Lower lobe of right lung (tissue), 2 donors: ENCODE measurements at places on chromosomes 3 and 15. TPM values are rescaled to one million over a fixed set of nuclear protein-coding genes. Genes with fewer than 3 reads are reported as not detected.

EHD4 gene
- total RNA-seq: 35.0 TPM

WDR53 gene
- total RNA-seq: 9.5 TPM

DNA sequence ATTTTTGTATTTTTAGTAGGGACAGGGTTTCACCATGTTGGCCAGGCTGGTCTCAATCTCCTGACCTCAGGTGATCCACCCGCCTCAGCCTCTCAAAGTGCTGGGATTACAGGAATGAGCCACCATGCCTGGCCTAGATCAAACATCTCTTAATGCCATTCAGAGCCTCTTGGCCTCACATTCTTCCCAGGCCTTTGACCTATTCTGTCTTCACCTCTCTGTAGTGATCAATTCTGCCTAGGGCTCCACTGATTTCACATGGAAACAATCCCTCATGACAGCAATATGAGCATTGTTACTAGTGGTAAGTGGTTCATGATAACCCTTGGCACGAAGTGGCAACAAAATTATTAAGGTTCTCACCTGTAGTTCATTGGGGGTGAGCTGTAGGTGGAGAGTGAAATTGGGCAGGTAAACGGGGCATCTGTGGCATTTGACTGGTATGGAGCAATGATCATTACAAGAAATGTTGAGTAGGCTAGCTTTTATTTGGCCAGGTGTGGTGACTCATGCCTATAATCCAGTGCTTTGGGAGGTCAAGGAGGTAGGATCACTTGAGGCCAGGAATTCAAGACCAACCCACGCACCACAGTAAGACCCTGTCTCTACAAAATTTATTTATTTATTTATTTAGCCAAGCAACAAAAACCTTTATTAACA is 4.8 kb upstream of the ARPIN start:
- H3K27me3 ChIP-seq: no peaks in the 10 kb centered on the region
- no peak for DNase-seq
- H3K4me1 ChIP-seq: peaks cover 8% of the 10 kb centered on the region

DNA sequence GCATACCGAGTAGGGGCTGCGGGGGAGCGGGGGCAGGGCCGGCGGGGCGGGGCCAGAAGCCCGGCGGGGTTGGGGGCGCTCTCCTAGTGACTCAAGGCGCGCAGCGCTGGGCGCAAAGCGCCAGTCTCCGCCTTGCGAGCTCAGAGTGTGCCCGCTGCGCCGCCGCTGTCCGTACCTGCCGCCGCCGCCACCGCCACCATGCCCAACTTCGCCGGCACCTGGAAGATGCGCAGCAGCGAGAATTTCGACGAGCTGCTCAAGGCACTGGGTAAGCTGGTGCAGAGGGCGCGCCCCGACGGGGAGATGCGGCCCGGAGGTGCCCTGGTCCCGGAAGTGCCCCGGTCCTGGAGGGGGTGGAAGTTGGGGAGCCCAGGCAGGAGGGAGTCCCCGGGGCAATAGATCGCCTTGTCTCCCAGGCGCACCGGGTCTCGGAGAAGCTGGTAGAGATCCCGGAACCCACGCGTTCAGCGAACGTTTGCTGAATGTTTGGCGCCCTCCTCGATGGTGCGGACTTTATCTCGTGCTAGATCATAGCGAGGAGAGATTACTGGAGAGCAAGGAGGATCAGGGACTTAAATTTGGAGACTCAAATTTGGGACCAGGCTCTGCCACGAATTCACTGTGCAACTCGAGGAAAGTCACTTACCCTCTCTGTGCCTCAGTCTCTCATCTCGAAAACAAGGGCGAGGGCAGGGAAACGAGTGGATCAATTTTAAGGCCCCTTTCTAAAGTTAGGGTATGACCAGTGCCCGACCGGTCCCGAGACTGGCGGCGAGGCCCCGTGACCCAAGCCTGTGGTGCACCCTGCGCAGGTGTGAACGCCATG is at the start of gene CRABP1:
CRABP1 (plus strand) TSS at position 123 of the 826 bp plus-strand sequence; CDS start at position 199, 76 bp downstream.
- H3K4me1 ChIP-seq: peaks cover 13% of the 10 kb centered on the region
- no peak within 1 kb of the TSS for H3K4me3 ChIP-seq
- H3K36me3 ChIP-seq: no peaks in the 10 kb centered on the region
- H3K27me3 ChIP-seq: peaks cover 63% of the 10 kb centered on the region
- DNase-seq: no peak
- H3K27ac ChIP-seq: no peak within 1 kb of the TSS

GRCh38 chr3:113531826-113532697 is at the start of gene SIDT1:
SIDT1 (plus strand) TSS chr3:113532555; CDS start chr3:113533022, 467 bp downstream.
- H3K27me3 ChIP-seq: peaks cover 14% of the 10 kb centered on the region
- peaks cover 28% of the 10 kb centered on the region for H3K4me1 ChIP-seq
- H3K36me3 ChIP-seq: no peaks in the 10 kb centered on the region
- peak within 1 kb of the TSS; percentile 78 for H3K27ac ChIP-seq
- peak; percentile 54 for DNase-seq
- peak within 1 kb of the TSS; percentile 70 for H3K4me3 ChIP-seq

DNA sequence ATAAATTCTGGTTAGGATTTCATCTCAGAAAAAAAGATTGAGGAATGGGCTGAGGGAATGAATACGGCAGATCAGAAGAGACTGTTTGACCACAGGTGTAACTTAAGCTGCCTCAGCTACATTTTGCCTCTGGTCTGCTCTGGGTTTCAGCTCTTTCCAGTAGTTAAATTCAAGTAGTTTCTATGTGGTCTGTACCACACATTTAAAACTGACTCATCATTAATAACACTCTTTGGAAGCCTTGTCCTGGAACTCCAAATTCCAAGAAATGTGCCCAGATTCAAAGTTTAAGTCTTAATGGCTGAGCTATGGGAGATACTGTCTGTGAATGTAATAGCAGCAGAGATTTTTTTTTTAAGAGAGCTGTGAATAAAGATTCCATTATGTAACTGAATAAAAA is 133.1 kb upstream of the IGSF10 start:
- H3K4me3 ChIP-seq: no peak overlapping the region
- no peak overlapping the region for H3K27ac ChIP-seq
- no peaks in the 10 kb centered on the region for H3K4me1 ChIP-seq
- no peak for DNase-seq
- H3K36me3 ChIP-seq: no peaks in the 10 kb centered on the region
- H3K27me3 ChIP-seq: no peaks in the 10 kb centered on the region
